ENCODE measurements at places on chromosomes 3 and 15.

DNA sequence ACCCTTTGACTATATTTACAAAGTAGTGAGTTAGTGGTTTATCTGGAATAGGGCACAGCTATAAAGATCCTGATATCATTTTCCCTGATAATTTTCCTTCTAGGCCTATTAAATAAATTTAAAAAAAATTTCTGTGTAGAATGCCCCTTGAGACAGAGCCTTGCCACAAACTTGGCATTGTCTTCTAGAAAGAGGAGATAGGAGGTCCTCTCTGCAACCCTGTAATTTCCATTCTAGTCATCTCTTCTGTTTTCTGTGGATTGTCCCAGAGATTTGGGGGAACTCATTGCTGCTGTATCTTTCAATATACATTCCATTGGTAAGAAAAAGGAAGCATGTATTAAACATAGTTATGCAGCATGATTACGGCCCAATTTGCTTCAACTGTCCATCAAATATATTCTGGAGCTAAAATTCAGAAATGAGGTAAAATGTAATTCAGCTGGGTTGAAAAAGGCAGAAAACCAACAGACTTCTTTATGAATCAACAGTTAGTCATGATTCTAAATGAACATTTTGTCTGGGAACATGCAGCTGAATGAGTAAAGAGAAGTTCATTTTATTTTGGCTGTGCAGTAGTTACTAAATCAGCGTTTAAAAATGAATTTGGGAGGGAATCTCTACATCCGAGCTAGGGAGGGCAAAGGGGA lies 401.1 kb downstream of the NAALADL2 start:
- DNase-seq, result no peak

- no peak for DNase-seq
These were observed 45.6 kb downstream of the CDAN1 start for GRCh38 chr15:42691308-42691707.

GRCh38 chr15:100783291-100783690 lies 96.3 kb upstream of the ALDH1A3 start:
- DNase-seq, result no peak

GRCh38 chr15:92901072-92901761 lies 1.1 kb downstream of the CHD2 start:
- no peak for DNase-seq

DNA sequence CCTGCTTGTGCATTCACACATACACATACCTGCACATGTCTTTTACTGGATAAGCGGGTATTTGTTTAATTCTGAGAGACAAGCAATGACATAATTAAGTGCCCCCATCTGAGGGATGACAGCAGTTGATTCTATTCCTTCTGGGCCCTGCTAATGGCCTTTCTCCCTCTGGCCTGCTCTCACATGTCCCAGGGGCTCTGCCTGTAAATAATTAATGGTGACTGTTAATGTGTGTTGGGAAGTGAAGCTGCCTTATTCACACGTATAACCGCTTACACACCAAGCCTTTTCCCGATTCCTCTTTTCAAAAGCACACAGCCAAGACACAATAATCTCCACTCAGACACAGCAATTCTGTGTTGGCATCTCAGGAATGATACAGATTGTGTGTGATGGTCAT lies 47.8 kb downstream of the LRRK1 start:
- DNase-seq, result no peak

GRCh38 chr3:31431321-31431720 lies 101.4 kb upstream of the STT3B start:
- no peak for DNase-seq

GRCh38 chr3:63037116-63037515 lies 161.9 kb upstream of the CADPS start:
- DNase-seq, result no peak

- no peak for DNase-seq
These were observed 12.0 kb upstream of the SEMA4B start for GRCh38 chr15:90188914-90189748.

DNA sequence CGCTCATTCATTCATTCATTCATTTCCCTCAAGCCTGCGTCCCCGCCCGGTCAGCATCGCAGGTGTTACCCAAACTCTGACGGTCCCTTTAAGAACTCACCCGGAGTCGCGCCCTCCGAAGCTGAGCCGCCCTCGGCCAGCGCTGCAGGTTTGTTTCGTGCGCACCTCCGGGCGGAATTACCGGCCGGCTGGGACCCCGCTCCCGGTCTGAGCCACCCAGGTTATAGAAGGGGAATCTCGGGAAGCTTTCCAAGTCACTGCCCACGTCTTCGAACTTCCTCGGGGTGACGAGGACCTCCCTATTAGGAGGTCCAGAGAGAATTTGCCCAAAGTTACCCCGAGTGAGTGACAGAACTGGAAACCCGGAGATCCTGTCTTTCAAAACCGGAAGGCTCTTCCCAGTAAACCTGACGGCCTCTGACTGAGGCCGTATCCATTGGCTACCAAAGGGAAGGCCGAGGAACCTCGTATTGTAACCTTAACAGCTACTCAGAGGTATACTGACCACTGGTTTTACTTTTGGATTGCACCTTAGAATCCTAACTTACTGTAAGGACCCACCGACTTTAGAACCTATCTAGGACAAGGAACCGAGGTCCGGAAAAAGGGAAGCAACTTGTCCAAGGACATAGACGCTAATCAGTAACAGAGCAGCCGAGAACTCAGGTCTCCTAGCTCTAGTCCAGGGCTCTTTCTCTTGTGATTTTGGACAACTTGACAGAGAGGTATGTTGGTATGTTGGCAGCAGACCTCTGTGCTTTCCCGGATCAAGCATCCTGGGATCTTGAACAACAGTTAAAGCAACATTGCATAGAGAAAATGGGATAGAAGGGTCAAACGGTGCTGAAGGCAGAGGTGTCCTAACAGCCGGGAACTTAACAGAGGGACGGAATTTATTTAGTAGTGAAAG lies 788 bp upstream of the DLG1 start:
- DNase-seq, result peak; percentile 4

DNA sequence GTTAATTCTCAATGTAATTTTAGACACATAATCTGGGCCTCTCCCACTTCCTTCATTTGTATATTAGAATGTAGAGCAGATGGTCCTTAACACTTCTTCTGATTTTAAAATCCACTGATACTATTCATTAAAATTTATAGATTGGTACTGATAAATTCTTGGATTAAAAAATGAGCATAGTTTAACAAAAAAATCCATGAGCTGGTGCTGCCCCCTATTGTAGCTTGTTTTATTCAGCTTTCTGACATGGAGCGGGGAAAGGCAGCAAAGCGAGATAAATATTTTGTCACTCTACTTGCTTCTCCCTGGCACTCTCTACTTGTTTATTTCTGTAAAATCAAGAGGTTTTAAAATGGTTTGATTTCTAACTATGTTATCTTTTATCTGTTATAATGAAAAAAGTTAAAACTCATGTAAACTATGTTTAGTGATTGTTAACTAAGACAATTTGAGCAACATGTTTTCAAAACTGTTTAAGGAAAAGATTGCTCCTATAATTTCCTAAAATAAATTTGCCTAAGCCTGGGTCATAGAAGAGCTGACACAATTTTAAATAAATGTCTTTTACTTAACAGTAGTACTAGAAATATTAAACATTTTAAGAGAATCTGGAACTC lies 26.5 kb upstream of the PLOD2 start:
- no peak for DNase-seq

GRCh38 chr3:195839260-195840010 lies 27.7 kb upstream of the MUC4 start:
- no peak for DNase-seq

DNA sequence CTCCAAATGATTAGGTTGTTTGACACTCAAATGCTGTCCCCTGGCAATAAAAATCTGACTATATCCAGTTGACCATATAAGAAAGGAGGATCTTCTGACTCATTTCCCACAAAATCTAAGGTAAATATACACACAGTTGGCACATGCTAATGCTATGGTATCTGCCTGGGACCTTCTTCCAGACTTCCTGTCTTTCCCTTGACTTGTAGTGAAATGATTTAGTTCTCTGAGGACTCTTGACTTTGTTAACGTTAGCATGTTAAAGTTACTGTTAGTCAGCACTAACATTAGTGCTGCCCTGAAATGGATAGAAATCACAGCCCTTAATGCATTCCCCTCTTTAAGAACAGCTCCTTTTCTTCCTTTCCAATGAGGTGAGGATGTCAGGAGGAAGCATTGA lies 124.3 kb upstream of the LSAMP start:
- DNase-seq, result no peak

DNA sequence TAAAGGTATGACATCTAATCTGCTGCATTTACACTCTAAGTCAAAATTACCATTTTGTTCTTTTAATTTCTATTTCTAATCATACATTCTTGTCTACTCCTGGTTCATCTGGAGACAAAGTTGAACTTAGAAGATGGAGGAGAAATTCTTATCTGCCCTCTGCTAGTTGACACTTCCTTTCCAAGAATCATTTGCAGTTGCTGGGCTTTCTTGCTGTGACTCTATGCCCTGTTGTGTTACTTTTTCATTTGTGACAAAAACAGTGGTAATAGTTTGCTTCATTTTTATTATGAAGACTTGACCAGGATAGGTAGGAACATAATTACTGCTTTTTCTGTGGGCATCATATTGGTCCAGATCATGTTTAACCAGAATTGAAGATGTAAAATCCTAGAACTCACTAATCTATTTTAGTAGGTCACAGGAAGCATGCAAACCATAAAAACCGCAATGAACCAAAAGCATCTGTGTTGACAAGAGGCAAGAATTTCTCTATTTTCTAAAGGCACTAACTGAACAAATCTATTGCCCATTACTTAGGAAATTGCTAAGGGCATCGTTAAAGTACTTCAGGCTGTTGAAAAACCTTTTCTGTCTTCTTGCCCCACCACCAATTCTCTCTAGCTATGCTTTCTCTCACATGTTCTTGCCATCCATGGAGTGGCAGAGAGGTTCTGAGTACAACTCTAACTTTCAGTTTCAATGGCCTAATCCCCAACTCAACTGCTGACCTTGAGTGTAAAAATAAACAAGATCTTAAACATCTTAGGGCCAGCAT lies 4.2 kb upstream of the CCR2 start:
- DNase-seq, result no peak

- no peak for DNase-seq
These were observed 225.5 kb upstream of the CHRM5 start for GRCh38 chr15:33742800-33743199.

DNA sequence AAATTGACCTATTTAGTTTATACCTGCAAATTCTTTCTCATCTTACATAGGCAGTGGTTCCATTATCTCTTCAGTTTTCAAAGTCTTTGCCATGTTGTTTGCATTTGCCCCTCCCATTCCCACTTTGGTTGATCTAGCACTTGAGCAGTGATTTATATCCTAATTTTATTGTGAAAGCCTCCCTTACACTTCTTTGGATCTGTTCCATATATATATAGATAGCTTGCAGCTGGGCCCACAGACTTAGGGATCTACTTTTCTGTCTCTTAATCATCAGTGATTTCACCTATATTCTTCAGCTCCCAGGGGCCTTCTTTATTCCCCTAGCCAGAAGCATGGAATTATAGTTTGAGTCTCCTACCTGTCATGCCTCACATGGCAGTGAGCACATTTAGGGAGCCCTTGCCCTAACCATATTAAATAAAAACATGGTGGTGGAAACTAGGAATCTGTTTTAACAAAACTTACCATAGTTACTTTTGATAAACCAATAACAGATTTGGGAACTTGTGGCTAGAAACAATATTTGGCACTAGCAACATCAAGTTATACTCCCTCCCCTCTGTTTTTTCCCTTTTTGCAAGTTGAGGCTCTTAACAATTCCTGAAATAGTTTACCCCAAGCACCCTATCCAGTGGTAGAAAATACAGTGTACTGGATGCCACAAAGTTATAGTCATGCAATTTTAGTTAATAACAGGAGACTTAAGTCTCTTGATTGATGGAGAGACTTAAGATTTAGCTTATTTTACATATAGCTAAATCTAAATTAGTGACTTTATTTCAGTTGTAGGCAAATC lies 41.7 kb downstream of the ARIH1 start:
- DNase-seq, result no peak
